ENCODE measurements at places on chromosomes 1 and 21.

DNA sequence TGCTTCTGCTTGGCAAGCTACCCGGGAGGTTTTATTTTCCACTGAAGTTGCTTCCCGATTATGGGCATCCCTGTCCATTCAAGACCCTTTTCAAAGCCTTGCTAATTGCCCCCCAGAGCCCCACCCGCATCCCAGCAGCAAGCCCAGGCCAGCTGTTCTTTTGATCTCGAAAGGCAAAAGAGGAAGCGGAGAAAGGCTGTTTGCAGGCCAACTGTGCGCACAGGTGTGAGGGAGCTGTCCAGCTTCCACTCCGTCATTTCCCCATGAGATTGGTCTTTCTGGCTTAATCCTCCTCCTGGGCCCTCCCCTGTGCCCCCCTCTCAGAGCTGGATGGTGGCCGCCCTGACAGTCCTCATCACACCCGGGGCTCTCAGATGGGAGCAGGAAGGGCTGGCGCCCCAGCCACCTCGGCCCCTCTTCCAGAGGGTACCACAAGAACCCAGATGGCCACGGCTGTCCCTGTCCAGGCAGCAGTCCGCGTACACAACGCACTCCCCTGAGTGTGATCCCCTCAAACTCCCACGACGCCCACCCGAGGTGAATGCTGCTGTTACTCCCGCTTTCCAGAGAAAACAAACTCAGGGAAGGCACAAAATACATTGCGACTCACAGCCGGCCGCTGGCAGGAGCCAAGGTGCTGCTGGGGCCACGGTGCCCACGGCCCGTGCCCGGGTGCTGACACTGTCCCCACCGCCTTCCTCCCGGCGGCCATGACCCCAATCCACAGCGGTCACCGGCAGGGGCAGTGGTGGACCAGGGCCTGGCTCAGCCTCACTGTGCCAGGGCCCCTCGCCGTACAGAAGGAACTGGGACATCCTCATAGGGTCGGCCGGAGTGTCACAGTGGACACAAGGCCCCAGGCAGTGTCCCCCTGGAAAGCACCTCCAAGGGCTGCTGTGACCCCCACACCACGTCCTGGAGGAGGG, 121.9 kb downstream of the CRYAA start:
- DNase-seq = peak; percentile 41

DNA sequence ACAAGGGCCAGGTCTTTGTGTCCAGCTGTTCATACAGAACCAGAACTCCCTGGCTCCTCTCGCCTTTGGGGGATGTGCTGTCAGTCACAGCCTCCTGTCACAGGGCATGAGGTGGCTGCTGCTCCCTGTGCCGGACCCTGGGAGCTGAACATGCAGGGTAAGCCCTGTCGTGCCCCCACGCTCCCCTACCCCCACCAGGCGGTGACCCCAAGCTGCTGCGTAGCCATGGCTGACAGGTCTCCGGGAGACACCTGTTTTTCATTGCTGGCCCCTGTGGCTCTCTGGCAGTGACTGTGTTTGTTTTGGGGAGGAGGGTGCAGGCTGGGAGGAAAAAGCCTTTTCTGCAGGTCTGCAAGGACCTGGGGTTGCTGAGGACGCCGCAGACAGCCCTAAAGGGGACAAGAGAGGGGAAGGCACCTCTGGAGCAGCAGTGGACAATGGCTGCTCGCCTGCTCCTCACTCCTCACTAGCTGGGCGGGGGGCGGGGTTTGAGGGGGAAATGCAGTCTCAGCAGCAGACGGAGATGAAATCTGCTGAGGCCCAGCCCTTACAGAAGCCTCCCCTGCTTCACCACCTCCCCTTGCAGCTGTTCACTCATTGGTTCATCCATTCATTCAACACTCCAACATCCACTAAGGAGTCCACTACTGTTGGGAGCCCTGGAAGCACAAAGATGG, 81.4 kb downstream of the TRABD2B start:
- DNase-seq = peak; percentile 78

GRCh38 chr1:234295626-234296025, 77.6 kb upstream of the COA6 start:
- no peak for DNase-seq

DNA sequence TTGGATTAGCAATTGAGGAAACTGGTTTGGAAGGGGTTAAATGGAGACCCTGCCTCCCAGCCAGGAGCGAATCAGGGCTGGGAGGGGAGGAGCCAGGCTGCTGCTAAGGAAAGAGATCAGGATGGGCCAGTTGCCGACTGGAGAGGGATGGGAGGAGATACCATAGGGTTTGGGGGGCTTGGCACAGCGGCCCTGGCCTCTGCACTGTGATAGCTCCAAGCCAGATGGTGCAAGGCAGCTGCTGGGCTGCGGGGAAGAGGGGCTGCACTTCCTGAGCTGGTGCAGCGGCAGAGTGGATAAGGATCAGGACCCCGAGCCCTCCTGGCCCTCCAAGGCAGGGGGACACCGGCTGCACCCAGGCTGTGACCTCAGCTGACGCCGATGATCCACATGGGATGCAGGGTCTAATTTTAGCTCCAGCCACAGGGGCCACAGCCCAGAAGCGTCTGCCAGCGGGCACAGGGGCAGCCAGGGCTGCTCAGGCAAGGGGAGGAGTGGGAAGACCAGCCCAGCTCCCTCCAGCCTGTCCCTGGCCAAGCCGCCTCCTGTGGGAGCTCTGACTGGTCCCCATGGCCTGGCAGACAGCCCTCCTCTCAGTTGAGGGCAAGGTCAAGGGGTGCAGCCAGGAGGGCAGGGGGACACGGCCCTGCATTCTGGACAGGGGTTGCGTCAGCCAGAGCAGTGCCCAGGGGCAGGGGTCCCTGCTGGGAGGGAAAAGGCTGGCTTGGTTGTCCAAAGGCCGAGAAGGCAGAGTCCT, at the start of gene EXTL1:
Gene EXTL1 (plus strand): TSS at position 129 of the 757 bp plus-strand sequence. CDS start 872 bp downstream, outside the sequence.
- peak; percentile 98 for DNase-seq

DNA sequence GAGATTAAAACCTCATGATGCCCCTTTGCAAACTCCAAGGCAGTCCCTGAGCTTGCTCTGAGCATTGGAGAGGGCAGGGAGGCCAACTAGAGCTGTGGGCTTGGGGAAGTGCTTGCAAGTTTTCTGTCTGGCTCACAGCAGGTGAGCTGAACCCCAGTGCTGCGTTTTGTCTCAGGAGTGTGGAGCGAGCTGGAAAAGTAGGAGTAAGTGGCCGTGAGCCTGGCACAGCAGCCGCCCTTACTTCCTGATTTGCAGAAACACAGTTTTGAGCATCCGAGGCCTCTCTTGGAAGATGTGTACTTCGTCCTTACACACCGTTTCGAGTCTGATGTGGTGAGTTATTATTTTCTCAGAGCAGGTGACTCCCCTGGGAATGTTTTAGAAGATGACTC, 221.2 kb upstream of the C1orf174 start:
- no peak for DNase-seq

- peak; percentile 80 for DNase-seq
Measured at GRCh38 chr1:176466514-176466913, 3.5 kb downstream of the PAPPA2 start.

DNA sequence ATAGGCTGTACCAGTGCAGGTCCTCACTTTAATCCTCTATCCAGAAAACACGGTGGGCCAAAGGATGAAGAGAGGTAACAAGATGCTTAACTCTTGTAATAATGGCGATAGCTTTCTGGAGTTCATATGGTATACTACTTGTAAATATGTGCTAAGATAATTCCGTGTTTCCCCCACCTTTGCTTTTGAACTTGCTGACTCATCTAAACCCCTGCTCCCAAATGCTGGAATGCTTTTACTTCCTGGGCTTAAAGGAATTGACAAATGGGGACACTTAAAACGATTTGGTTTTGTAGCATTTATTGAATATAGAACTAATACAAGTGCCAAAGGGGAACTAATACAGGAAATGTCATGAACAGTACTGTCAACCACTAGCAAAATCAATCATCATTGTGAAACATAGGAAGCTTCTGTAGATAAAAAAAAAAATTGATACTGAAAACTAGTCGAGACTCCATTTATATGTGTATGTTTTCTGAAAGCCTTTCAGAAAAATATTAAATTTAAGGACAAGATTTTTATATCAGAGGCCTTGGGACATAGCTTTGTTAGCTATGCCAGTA, 7.0 kb downstream of the SOD1 start:
- no peak for DNase-seq

GRCh38 chr1:191913260-191913977, 244.8 kb upstream of the RGS18 start:
- no peak for DNase-seq

- DNase-seq = peak; percentile 51
Measured at GRCh38 chr1:184424945-184425344, 38.1 kb downstream of the C1orf21 start.

GRCh38 chr1:21284206-21285054, 5.8 kb downstream of the ECE1 start:
- no peak for DNase-seq

GRCh38 chr1:17059391-17060305, 5.8 kb upstream of the SDHB start:
- peak; percentile 84 for DNase-seq

DNA sequence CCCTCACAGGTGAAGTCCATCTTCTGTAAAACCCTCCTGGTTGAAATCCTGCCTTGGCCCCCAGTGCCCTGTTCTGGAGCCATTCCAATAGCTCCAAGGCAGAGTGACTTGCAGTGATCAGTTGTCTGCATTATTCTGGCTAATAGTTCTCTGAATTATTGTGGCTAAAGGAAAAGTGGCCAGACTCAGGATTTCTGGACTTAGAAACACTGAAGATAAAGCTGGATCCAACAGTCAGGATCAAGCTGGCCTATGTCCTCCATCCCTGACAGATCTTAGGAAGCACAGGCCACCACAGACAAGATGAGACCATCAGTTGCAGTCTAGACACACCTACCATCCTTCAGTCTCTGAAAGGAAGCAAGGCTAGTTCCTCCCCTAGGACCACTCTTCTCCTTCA, 801 bp upstream of the C2CD4D start:
- no peak for DNase-seq

GRCh38 chr1:248681651-248682050, 20.9 kb downstream of the OR14I1 start:
- peak; percentile 49 for DNase-seq

DNA sequence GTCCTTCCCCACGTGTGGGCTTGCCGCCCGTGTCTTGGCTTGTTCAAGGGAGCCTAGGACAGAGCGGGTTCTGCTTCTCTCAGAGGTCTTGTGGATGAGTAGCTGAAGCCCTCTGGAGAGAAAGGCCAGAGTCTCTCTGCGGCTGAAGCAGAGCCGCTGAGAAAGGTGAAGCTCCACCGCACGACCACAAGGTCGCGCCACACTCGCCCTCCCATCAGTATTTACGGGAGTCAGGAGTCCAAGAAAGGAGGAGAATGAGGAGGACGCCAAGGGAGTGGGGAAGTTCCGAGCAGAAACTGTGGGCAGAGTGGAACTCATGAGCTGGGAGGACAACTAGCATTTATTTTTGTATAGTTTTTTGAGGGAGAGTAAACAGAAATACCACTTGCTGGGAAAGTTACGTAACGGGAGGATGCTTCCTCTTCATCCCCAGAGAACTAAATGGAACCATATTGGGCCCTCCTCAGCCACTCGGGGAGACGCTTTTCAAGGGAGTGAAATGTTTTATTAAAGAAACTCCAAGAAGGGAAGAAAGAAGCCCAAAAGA, 51.6 kb upstream of the HAO2 start:
- DNase-seq = no peak

DNA sequence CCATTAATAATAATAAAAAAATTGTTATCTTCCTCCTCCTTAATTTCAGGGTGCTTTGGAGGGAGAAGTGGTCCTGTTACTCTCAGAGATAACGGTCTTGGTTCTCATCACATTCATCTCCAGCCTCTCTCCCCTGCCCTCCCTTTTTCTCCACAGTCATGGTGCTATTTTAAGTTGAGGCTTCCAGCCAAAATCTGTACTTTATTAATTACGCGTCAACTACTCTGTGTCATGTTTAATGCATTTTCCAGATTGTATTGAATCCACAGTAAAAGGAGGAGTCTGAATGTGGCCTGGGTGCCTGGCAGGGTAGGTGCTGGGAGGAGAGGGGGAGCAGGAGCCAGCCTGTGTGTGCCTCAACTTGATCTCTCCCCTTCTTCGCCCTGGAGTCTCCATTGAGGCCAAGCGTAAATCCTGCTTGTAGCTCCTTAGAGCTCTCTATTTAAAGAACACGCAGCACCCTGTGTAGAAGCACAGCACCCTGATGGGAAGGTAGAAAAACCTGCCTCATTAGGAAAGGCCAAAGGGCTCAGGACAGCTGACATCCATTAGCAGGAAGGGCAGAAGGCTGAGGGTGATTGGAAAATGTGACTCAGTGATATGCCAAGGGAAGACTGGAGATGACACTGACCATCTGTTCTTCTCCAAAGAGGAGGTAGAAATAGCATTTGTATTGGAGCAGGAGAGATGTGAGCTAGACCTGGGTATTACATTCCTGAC, 82.4 kb downstream of the PLXNA2 start:
- DNase-seq = peak; percentile 26

DNA sequence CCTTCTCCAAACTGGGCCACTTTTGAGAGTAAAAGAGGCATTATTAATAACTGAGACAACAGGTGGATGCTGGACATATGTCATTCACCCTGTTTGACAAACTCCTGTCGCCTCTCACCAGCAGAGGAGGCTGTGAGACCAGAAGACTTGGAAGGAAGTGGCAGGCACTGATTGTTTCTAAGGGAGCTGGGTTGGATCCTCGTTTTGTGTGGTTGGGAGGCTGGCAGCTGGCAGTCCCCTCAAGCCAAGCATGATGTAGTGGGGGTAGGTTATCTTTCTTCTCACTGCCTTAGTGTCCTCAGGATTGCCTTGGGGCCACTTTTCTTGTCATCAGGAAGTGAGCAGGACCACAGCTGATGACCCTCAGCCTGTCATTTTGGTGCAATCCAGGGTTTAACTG, 86.5 kb upstream of the KCNJ15 start:
- DNase-seq = peak; percentile 9

DNA sequence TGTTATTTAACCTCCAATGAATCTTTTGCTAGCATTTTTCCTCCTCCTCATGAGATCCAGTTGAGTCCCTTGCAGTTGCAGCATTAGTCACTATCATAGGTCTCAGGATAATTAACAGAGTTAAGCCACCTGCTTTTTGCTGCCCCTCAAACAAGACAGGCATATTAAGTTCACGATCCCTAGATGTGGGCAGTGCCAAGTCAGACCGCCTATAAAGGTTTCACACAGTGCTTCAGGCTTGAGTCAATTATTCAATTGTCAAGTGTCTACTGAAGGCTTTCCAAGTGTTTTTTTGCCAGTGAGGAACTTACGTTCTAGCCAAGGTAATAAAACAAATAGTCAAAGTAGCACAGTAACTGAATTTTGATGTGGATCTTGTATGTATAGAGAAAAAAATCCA, 175.0 kb downstream of the DAB1 start:
- no peak for DNase-seq

All from NCI-H82 (cell line).